ENCODE measurements at places on chromosomes 6 and 20.

DNA sequence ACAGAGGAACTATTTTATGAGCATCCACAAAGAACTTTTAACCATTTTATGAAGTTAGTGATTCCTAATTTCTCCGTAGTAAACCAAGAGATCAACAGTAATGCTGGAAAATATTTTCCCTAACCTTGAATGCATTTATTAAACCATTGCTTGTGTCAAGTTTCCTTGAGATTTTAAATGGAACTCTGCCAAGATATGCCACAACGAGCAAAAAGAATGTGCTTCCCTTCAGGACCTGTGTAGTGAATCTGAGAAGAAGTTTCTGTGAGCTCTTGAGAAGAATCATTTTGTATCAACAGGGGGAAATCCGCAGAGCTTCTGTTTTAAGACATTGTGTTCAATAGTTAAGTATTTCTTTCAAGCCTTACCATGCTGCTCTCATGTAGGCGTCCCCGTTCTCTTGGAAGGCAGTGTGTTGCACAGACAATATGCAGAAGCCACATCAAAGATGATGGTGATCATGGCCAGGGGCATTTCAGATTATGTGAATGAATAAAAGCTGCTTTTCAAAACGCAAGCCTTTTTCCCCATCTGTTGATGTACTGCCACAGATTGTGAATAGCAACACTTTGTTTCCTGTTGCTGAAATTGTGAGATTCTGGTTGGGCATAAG is 439.8 kb downstream of the BMP2 start:
- DNase-seq = no peak

- peak; percentile 74 for DNase-seq
Measured at GRCh38 chr20:63102721-63103375, 96.1 kb upstream of the BHLHE23 start.

- no peak for DNase-seq
Measured at GRCh38 chr20:24768713-24769601, 180.1 kb upstream of the CST7 start.

- no peak for DNase-seq
Measured at GRCh38 chr6:9140951-9141460, 705.7 kb upstream of the SLC35B3 start.

DNA sequence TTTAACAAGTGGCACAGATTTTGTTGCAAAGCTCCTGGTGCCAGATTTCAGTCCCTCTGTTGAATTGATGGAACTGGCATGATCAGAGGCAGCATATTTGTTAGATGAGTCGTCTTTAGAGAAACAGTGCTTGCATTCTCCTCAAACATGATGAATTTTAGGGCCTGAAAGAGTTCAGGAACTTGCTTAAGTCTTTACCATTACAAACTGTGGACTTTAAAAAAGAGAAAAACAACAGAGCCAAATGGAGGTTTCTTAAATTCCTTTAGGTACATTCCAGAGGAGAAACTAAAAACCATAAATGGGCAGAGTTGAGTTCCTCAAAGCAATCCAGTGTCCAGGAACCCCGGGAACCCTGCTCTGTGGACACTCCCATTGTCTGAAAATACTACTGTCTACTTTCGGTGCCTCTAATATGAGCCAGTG is 2.5 kb downstream of the GTF2H5 start:
- no peak for DNase-seq

- DNase-seq = no peak
Measured at GRCh38 chr6:154487367-154488247, 22.9 kb downstream of the CNKSR3 start.

DNA sequence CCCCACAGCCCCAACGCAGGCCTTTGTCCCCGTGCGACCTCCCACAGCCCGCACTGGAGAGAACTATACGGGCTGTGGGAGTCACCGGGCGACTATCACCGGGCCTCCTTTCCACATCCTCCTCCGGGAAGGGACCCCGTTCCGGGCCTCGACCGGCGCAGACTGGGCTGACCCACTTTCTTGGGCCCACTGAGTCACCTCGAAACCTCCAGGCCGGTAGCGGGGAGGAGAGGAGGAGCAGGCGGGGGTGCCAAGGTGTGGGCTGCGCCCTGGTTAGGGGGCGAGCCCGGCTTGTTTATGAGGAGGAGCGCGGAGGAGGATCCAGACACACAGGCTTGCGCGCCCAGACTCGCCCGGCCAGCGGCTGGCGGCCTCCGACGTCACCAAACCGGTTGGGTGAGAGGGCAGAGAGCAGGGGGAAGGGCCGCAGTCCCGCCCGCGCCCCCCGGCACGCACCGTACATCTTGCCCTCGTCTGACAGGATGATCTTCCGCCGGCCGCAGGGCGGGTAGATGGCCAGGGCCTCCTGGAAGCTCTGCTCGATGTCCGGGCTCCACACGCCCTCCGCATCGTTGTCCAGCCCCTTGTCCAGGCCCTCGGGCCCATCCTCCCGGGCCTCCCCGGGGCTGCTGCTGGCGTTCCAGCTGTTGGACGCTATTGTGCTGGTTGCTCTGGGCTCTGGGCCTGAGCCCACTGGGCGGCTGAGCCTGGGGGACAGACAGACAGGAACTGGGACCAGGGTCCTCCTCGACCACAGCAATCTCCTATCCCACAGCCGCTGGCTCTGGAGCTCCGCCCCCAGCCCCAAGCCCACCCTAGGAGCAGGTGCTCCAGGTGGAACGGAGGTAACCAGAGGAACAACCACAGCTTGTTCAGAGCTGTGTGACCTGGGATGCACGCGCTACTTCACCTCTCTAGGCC is 10.6 kb downstream of the TEAD3 start:
- DNase-seq = peak; percentile 27

- DNase-seq = no peak
Measured at GRCh38 chr6:133958791-133959190, 5.8 kb downstream of the TBPL1 start.

Measured in CD4-positive, alpha-beta memory T cell (primary cell).